ENCODE measurements at places on chromosomes 12 and 14.

- no peak for DNase-seq
- H3K4me1 ChIP-seq: no peaks in the 10 kb centered on the region
- no peak overlapping the region for H3K27ac ChIP-seq
- no peaks in the 10 kb centered on the region for H3K27me3 ChIP-seq
- no peak overlapping the region for H3K4me3 ChIP-seq
Measured at GRCh38 chr14:82447586-82447985, 913.9 kb upstream of the SEL1L start.

DNA sequence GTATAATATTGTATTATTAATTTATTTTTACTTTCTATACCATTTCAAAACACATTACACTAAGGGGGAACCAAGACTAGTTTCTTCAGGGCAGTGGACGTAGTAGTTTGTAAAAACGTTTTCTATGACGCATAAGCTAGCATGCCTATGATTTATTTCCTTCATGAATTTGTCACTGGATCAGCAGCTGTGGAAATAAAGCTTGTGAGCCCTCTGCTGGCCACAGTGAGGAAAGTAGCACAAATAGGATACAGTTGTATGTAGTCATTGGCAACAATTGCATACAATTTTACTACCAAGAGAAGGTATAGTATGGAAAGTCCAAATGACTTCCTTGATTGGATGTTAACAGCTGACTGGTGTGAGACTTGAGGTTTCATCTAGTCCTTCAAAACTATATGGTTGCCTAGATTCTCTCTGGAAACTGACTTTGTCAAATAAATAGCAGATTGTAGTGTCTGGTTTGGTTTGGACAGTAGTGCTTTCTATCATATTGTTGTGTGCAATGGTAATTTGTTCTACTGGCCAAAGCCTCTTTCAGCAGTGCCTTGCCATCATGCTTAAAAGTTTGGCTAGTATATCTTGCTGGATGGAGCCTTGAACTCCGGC lies 24.3 kb upstream of the PLEKHD1 start:
- no peaks in the 10 kb centered on the region for H3K4me1 ChIP-seq
- no peak for DNase-seq
- no peak overlapping the region for H3K4me3 ChIP-seq
- H3K27ac ChIP-seq: no peak overlapping the region

DNA sequence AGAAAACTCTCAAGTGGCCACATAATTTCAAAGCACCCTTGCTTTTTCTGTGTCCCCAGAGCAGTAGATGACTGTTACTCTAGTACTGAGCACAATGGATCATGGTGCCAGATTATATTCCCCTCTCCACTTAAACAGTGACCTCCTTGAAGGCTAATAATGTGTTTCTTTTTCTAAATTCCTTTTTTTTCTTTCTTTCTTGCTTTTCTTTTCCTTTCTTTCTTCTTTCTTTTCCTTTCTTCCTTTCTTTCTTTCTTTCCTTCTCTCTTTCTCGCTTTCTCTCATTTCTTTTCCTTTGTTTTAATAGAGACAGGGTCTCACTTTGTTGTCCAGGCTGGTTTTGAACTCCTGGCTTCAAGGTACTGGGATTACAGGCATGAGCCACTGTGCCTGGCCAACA lies 26.2 kb upstream of the TSPAN11 start:
- no peaks in the 10 kb centered on the region for H3K27me3 ChIP-seq
- H3K4me1 ChIP-seq: no peaks in the 10 kb centered on the region

DNA sequence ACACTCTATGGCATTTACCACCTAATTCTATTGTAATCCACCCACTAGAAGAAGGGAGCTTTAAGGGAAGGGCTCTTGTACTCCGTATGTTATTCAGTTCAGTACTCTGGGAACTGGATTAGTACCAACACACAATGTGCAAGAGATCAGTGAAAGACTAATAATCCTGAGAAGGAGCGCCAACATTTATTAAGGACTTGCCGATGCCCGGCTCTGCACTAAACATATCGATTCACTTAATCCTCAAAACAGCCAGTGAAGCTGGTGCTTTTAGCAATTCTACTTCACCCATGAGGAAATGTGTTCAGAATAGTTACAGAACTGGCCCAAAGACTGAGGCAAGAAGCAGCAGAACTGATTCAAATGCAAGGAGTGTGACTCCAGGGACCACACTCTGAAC lies 80.9 kb downstream of the RPS6KA5 start:
- DNase-seq: no peak
- no peaks in the 10 kb centered on the region for H3K4me1 ChIP-seq
- H3K4me3 ChIP-seq: no peak overlapping the region
- H3K36me3 ChIP-seq: no peaks in the 10 kb centered on the region
- H3K27ac ChIP-seq: no peak overlapping the region

DNA sequence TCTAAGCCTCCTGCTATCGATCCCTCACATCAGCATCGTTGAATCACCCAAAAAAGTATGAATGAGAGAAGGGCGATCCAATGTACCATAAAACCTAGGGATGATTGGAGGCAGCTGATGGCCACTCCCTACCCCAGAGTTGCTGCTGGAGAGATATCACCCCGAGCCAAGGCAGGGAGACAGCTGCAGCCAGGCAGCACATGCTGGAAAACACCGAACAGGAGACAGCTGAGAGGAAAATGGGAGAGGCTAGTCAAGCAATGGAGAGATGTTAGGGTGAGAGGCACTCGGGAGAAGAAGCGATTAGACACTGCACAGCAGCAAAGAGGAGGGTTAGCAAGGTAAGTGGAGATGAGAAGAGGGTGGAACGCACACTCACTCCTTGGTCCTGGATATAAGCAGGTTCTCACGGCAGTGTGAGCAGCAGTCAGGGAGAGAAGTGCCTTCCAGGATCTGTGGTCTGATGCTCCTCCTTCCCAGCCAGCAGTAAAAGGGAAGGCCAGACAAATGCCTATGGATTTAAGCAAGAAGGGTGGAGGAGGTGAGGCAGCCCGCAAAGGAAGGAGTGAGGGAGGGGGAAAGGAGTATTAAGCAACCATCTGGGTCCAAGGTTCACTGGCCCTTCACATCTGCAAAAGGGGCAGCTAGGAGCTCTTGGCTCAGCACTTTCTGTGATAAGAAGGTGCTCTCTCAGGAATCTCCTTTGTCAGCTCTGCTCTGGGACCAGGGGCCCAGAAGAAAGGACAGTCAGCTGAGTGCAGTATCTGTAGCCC lies at the start of gene SLC7A7:
TSS of gene SLC7A7 (minus strand) at position 495 of the 773 bp plus-strand sequence. CDS start 2,037 bp downstream, outside the sequence.
- H3K27ac ChIP-seq: no peak within 1 kb of the TSS
- H3K4me1 ChIP-seq: peaks cover 16% of the 10 kb centered on the region
- H3K27me3 ChIP-seq: no peaks in the 10 kb centered on the region
- peak within 1 kb of the TSS; percentile 41 for H3K4me3 ChIP-seq
- no peaks in the 10 kb centered on the region for H3K36me3 ChIP-seq
- peak; percentile 38 for DNase-seq

GRCh38 chr14:49896966-49897365 lies 4.1 kb downstream of the ARF6 start:
- H3K36me3 ChIP-seq: peaks cover 21% of the 10 kb centered on the region
- H3K4me1 ChIP-seq: no peaks in the 10 kb centered on the region
- no peak for DNase-seq
- H3K4me3 ChIP-seq: no peak overlapping the region
- no peaks in the 10 kb centered on the region for H3K27me3 ChIP-seq
- no peak overlapping the region for H3K27ac ChIP-seq

DNA sequence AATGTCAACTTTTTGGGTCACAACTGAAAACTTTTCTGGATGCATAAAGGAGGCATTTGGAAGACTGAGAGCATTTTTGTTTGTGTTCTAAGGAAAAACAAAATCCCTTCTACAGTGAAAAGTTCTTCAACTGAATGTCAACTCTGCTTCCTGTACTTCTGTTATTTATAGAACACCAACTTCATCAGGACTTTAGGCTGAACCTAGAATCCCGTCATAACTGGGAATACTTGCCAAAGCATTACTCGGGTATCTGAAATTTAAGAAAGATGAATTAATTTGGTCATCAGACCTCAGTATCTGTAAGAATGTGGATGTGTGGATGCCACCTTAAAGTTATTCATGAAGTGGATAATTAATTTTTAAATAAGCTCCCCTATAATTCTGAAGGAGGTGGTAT lies 73.2 kb downstream of the FERMT2 start:
- H3K4me1 ChIP-seq: peaks cover 5% of the 10 kb centered on the region
- H3K4me3 ChIP-seq: no peak overlapping the region
- H3K36me3 ChIP-seq: peaks cover 12% of the 10 kb centered on the region
- H3K27ac ChIP-seq: no peak overlapping the region
- no peaks in the 10 kb centered on the region for H3K27me3 ChIP-seq

DNA sequence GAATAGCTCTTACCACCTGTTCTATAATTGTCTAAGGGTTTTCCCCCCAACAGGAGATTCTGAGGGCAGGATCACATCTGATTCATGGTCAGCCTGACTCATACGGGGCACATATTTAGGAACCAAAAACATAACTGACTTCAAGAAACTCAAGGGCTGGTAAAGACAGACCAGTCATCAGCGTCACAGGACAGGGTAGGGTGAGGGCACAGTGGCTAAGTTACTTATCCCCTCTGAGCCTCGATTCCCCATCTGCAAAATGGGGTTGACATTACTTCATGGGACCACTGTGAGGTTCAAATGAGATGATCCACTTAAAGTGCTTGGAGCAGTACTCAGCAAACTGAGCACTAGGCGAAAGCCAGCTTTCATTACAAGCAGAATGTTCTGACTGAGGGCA lies 606 bp downstream of the CINP start:
- H3K36me3 ChIP-seq: peaks cover 15% of the 10 kb centered on the region
- H3K4me3 ChIP-seq: peak overlapping the region; percentile 94
- no peak for DNase-seq

DNA sequence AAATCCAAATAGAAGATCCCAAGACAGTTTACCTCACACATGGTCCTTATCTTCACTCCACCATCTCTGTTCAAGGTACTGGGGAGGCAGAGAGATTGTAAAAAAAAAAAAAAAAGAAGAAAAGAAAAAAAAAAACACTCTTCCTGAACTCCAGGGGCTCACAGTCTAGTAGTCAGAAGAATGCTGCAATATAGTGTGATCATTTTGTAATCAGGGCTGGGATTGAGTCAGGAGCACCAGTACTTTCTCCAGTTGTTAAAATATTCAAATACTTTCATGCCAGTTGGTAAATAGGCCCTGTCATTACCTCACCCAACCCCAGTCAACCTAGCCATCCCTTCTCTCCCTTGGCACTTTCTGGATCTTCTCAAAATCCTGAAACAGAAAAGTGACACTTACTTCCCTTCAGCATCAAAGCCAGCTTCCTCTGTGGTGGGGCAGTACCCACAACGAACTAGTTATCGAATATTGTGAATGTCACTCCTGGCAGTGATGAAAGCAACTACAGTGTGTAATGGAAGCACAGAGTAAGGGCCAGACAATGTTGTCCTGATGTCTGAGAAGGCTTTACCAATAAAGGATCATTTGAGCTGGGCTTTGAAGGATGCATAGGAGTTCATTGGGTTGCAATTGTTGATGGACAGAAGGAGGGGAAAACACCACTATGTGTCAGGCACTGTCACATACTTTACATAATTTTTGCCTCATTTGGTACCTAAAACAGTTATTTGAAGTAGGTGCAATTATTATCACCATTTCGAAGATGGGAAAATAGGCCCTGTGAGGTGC lies 44.3 kb upstream of the HSPB8 start:
- no peaks in the 10 kb centered on the region for H3K4me1 ChIP-seq
- H3K4me3 ChIP-seq: no peak overlapping the region
- DNase-seq: no peak
- H3K36me3 ChIP-seq: peaks cover 18% of the 10 kb centered on the region

DNA sequence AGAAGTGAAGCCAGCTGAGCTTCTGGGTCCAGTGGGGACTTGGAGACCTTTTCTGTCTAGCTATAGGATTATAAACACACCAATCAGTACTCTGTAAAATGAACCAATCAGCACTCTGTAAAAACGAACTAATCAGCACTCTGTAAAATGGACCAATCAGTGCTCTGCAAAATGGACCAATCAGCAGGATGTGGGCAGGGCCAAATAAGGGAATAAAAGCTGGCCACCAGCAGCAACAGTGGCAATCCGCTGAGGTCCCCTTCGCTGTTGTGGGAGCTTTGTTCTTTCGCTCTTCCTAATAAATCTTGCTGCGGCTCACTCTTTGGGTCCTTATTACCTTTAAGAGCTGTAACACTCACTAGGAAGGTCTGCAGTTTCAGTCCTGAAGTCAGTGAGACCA lies 72.3 kb downstream of the NTS start:
- peaks cover 19% of the 10 kb centered on the region for H3K36me3 ChIP-seq
- no peaks in the 10 kb centered on the region for H3K27me3 ChIP-seq
- no peak for DNase-seq
- H3K4me3 ChIP-seq: no peak overlapping the region
- no peak overlapping the region for H3K27ac ChIP-seq

- no peak overlapping the region for H3K4me3 ChIP-seq
- no peaks in the 10 kb centered on the region for H3K27me3 ChIP-seq
- no peaks in the 10 kb centered on the region for H3K4me1 ChIP-seq
- DNase-seq: no peak
- no peaks in the 10 kb centered on the region for H3K36me3 ChIP-seq
- H3K27ac ChIP-seq: no peak overlapping the region
Measured at GRCh38 chr12:81670759-81671158, 88.4 kb downstream of the PPFIA2 start.

DNA sequence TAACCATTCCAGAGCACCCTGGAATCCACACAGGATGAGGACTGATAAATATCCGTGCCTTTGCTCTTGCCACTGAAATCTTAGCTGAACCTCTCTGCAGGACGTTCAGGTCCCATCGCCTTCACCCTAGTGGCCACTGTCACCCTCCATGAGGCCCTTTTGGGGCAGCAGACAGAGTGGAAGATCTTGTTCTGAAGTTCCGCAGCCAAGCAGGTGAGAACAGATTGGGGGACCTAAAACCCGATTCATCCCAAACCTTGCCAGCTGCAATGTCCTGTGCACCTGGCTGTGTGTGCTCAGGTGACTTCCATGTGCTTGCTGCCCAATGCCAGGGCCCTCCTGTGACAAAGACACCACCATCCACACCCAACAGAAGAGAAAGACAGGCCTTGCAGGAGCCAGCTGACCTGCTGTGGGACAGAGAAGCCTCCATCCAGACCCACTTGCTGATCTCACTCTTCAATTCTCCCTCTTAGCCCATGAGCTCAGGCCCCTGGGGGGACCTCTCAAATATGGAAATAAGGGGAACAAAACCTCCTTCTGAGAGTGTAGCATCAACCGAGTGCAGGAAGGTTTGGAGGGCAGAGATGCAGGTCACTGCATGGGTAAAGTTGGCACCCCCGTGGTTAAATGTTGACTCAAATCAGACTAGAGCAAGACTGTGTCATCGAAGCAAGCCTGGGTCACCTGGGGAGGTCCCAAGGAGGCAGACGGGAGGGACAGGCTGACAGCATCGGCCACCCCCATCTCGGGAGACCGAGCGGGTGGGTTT lies 308.7 kb upstream of the DIO3 start:
- H3K4me3 ChIP-seq: no peak overlapping the region
- no peak for DNase-seq
- no peaks in the 10 kb centered on the region for H3K36me3 ChIP-seq
- no peaks in the 10 kb centered on the region for H3K27me3 ChIP-seq
- no peaks in the 10 kb centered on the region for H3K4me1 ChIP-seq
- no peak overlapping the region for H3K27ac ChIP-seq
